Hepatocyte (in vitro differentiated cells): ENCODE measurements at places on chromosomes 12 and 14. TPM values are rescaled to one million over a fixed set of nuclear protein-coding genes. Genes with fewer than 3 reads are reported as not detected.

- no peak for DNase-seq
- H3K36me3 ChIP-seq: no peaks in the 10 kb centered on the region
- H3K4me3 ChIP-seq: no peak overlapping the region
- no peaks in the 10 kb centered on the region for H3K4me1 ChIP-seq
- no peak overlapping the region for H3K27ac ChIP-seq
These were observed 70.4 kb downstream of the TMTC2 start for GRCh38 chr12:82757059-82757458.

DNA sequence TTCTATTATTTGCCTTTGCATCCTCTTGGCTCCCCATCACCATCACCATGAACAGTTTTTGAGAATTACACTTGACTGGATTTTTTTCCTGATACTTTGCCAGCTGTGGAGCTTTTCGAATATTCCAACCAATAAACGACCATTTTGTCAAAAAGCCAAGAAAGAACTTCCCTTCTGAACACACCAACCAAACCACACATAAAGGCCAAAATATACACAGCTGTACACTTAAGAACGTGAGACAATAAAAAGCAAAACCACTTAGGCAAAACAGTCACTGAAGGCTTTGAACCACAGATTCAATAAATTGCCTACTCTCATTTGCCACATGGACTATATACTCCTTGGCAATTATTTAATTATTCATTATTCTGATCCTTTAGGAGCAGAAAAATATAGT lies 1.1 kb downstream of the C14orf93 start:
- peak overlapping the region; percentile 97 for H3K27ac ChIP-seq
- H3K4me1 ChIP-seq: peaks cover 21% of the 10 kb centered on the region
- peak; percentile 22 for DNase-seq
- no peaks in the 10 kb centered on the region for H3K27me3 ChIP-seq
- H3K4me3 ChIP-seq: no peak overlapping the region

GRCh38 chr14:49977126-49977841 lies 84.4 kb downstream of the ARF6 start:
- peaks cover 31% of the 10 kb centered on the region for H3K4me1 ChIP-seq
- H3K27ac ChIP-seq: peak overlapping the region; percentile 79
- H3K36me3 ChIP-seq: no peaks in the 10 kb centered on the region
- no peak for DNase-seq

DNA sequence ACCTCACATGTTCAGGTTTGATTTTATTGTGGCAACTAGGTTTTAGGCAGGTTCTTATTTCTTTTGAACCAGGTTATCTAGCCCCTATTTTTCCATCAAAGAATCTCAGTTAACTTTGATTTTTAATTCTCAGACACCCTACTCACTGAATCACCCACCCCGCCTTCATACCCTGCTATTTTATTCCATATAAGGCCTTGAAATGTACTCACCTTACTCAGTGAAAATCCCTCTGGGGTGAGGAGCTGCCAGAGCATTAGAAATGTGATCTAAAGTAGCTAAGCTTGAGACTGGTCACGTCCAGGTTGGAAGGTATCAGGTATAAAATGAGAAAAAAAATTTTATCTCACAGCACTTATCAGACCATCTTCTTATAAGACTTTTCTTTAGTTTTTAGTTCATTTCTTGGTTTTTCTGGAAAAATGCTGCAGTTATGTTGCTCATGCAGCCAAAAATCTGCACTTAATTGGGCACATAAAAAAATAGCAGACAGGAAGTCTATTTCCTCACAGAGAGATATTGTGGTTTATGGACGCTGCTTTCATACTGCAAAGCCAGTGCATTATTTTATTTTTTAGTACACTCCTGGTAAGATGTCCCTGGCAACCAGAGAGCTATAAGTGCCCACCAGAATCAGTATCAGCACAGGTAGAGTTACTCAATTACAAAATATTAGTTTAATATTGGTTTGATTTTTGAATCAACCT lies 101.5 kb upstream of the CCDC91 start:
- H3K27ac ChIP-seq: no peak overlapping the region
- DNase-seq: no peak
- H3K36me3 ChIP-seq: no peaks in the 10 kb centered on the region
- no peak overlapping the region for H3K4me3 ChIP-seq

GRCh38 chr14:63318835-63319234 lies at the start of gene GPHB5:
Gene GPHB5, minus strand, starts transcription at chr14:63318935. Its CDS starts 1,086 bp downstream, at chr14:63317849.
- no peaks in the 10 kb centered on the region for H3K4me1 ChIP-seq
- H3K4me3 ChIP-seq: no peak within 1 kb of the TSS
- no peaks in the 10 kb centered on the region for H3K36me3 ChIP-seq
- H3K27me3 ChIP-seq: no peaks in the 10 kb centered on the region

DNA sequence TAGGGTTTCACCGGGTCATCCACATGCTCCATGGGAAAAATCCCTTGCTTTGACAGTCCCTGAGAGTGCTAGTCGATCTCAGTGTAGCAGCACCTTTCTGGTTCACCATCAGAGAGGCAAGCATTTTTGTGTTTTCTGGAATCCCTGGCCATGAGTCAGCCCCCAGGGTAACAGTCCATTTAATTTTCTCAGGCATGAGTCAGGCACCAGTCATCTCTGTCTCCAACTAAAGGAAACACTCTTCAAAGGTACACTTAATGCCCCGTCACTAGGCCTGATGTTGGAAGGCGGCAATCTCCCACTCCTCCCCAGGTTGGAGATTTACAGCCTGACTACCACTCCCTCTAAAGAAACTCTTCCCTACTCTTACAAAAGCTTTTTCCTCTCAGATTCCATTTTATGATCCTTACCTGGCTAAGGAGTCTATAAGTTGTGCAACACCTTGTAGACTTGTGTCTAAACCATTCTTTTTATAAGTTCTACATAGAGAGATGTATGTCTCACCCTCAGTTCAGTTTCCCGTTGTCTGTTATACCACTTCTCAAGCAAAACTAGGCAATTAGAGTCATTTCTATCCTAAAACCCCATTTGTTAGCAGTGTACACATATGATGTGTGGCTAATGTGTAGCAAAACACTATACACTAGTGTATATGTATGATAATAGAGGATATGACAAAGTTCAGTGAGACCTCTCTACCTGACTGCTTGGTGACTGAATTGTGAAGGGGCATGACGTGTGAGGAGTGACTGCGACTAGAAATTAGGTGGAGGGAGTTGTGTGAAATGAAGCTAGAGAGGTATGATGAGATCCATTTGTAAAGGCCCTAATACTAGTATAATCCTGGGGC lies 24.6 kb downstream of the TMEM19 start:
- H3K4me3 ChIP-seq: no peak overlapping the region
- no peaks in the 10 kb centered on the region for H3K4me1 ChIP-seq
- no peaks in the 10 kb centered on the region for H3K36me3 ChIP-seq
- peak; percentile 64 for DNase-seq
- peak overlapping the region; percentile 90 for H3K27ac ChIP-seq

GRCh38 chr14:25837551-25837965 lies 760.3 kb downstream of the NOVA1 start:
- DNase-seq: no peak
- no peaks in the 10 kb centered on the region for H3K36me3 ChIP-seq
- H3K27ac ChIP-seq: no peak overlapping the region
- H3K4me1 ChIP-seq: no peaks in the 10 kb centered on the region
- H3K27me3 ChIP-seq: no peaks in the 10 kb centered on the region

- H3K4me1 ChIP-seq: peaks cover 6% of the 10 kb centered on the region
- no peak overlapping the region for H3K4me3 ChIP-seq
- H3K36me3 ChIP-seq: no peaks in the 10 kb centered on the region
- DNase-seq: no peak
- H3K27ac ChIP-seq: peak overlapping the region; percentile 81
- H3K27me3 ChIP-seq: no peaks in the 10 kb centered on the region
These were observed 6.9 kb upstream of the IFI27 start for GRCh38 chr14:94103554-94104150.

DNA sequence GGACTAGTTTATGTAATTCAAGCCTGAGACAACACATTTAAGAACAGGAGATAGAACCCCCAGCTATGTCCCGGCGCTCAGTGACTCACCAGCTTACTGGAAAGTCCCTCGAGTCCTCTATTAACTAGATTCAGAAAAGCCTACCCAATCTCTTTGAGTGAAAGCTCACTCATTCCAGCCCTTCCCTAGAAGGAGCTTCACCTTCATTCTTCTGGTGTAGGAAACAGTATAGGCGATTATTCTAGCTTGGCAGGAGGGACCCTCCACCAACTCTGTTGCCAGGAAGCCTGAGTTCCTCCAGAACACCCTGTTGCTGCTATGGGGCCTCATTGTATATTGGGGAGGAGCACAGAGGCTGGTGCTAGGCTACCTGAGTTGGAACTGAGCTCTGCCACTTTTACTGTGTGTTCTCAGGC lies 57.2 kb upstream of the AEBP2 start:
- no peaks in the 10 kb centered on the region for H3K36me3 ChIP-seq
- H3K27ac ChIP-seq: no peak overlapping the region
- peak; percentile 32 for DNase-seq
- no peaks in the 10 kb centered on the region for H3K27me3 ChIP-seq
- no peaks in the 10 kb centered on the region for H3K4me1 ChIP-seq

GRCh38 chr12:67141296-67142018 lies 127.7 kb upstream of the CAND1 start:
- no peak overlapping the region for H3K27ac ChIP-seq
- no peaks in the 10 kb centered on the region for H3K36me3 ChIP-seq
- no peak for DNase-seq
- H3K4me3 ChIP-seq: no peak overlapping the region
- H3K27me3 ChIP-seq: no peaks in the 10 kb centered on the region

- H3K4me1 ChIP-seq: no peaks in the 10 kb centered on the region
- H3K27me3 ChIP-seq: peaks cover 57% of the 10 kb centered on the region
- no peak overlapping the region for H3K27ac ChIP-seq
- H3K4me3 ChIP-seq: no peak overlapping the region
These were observed 411.9 kb downstream of the FUT8 start for GRCh38 chr14:65824285-65824977.

DNA sequence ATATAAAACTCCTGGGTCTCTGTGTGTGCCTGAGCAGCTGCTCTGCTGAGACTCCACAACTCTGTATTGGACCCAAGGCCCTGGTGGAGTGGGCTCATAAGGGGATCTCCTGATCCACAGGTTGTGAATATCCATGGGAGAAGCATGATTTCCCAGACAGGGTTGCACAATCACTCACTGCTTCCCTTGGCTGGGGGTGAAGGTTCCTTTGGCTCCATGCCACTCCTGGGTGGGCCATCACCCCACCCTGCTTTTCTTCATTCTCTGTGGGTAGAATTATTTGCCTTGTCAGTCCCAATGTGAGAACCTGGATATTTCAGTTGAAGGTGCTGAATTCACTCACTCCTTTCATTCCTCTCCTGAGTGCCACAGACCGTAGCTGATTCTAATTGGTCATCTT lies 205.2 kb upstream of the TMEM260 start:
- no peak for DNase-seq
- no peaks in the 10 kb centered on the region for H3K36me3 ChIP-seq
- H3K4me1 ChIP-seq: no peaks in the 10 kb centered on the region

The PLEKHG7 gene
- 0.16 and 0.17 TPM in 2 replicates for total RNA-seq

The KIF5A gene
- 0.03 and 0.16 TPM in 2 replicates for total RNA-seq

The MAP1LC3B2 gene
- total RNA-seq: 0.60 TPM in 1 of 2 replicates, not detected in the other
